ENCODE measurements at places on chromosomes 11 and 22.

- no peak for DNase-seq
These were observed 28.3 kb downstream of the NF2 start for GRCh38 chr22:29631725-29632124.

DNA sequence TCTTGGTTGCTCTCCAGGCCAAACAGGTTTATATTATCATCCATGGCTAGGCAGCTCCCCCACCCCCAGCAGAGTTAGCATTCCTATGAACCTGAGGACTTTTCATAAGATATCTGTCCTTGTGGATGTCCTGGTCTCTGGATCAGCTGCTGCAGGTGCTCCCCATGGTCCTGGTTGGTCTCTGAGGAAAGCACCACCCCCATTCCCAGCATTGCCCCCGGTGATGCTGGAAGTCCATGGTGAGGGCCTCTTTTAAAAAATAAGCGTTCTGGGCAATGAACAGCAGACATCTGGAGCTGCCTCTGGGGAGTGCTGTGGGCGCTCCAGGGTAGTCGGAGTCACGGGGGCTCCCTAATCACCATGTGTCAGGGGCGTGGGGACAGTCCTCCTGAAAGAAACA, 26.6 kb downstream of the DKK3 start:
- no peak for DNase-seq

DNA sequence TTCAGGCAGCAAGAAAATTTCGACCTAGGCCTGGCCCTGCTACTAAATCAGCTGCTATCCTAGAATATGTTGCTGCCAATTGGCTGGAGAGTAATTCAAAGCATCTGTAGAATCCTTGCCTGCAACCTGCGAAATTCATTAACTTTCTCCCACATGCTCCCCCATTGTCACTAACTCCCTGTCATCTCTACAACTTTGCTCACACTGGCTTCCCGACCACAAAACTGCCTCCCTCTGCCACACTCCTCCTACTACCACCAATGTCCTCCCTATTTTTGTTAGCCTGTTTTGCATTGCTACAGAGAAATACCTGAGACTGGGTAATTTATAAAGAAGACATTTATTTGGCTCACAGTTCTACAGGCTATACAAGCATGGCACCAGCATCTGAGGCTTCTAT, 570.6 kb downstream of the INSC start:
- no peak for DNase-seq

- peak; percentile 41 for DNase-seq
These were observed 27.1 kb upstream of the TMA7B start for GRCh38 chr22:39932918-39933649.

- DNase-seq = peak; percentile 84
These were observed 26.4 kb upstream of the CD5 start for GRCh38 chr11:61075891-61076290.

DNA sequence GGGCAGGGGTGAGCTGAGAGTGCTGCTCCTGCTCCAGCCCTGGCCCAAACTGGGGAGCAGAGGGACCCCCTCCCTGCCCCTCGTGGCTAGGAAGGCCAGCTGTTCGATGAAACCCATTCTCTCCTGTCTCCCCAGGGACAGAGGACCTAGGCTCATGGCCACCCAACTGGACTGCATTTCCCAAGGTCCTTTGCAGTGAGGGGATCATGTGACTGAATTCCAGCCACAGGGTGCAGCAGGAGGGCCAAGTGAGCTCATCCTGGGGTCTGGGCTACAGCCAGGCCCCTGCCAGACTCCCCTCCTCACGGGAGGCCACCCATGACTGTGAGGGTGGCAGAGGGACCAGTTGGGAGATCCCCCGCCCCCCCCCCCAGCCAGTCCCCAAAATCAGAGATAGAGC, 777.6 kb downstream of the TBC1D22A start:
- DNase-seq = no peak

DNA sequence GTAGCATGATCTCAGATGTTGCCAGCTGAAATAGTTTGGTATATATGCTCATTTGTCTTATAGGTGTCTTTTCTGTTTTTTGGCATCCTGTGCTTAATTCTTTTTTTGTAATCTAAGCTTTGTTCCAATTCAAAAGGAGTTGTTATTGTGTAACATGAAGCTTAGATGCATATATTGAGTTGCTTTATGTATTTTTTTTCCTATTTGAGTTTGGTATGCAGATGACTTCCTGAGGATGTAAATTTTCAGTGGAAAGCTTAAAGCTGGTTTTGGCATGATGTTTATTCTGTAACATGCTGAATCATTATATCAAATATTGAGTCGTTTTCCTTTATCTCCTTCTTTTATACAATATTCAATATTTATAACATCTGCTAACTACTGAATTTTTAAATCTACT, 69.4 kb downstream of the DDX10 start:
- DNase-seq = no peak

DNA sequence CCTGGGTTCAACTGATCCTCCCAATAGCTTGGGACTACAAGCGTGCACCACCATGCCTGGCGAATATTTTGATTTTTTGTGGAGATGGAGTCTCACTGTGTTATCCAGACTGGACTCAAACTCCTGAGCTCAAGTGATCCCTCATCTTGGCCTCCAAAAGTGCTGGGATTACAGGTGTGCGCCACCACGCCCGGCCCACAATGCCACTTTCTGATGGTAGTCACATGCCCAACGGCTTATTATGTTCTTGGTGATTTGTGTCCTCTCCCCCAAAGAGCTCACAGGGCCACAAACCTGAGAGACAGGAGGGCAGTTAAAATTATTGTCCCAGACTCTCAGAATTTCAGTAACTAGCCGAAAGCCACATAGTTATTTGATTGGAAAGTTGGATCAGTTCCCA, 9.6 kb downstream of the GRIK4 start:
- no peak for DNase-seq

- DNase-seq = no peak
These were observed 1.0 kb upstream of the NPAS4 start for GRCh38 chr11:66419825-66420224.

DNA sequence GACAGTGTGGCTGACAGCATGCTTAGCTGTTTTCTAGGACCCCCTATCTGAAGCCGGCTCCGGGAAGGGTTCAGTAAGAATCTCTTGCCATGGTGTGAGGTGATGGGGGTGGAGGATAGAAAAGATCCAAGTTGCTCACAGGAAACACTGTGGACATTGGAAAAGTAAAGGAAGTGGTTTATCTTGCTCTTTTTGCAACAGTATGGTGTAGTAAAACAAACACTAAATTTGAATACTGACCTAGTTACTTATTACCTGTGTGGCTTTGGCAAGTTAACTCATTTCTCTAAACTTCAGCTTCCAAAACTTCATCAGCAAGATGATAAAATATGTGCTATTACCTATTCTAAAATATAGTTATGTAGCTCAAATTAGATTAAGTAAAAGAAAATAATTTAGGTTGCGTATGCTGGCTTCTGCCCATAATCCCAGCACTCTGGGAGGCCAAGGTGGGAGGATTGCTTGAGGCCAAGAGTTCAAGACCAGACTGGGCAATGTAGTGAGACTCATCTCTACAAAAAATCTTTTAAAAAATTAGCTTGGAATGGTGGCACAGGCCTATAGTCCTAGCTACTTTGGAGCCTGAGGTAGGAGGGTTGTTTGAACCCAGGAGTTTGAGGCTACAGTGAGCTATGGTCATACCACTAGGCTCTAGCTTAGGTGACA, 51.6 kb upstream of the APOA1 start:
- DNase-seq = peak; percentile 66

DNA sequence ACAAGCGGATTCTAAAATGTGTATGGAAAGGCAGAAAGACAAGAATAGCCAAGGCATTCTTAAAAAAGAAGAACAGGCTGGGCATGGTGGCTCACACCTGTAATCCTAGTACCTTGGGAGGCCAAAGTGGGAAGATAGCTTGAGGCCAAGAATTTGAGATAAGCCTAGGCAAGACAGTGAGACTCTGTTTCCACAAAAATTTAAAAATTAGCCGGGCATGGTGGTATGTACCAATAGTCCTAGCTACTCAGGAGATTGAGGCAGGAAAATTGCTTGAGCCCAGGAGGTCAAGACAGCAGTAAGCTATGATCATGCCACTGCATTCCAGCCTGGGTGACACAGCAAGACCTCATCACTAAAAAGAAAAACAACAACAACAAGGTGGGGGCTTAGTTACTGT, 46.0 kb upstream of the PPP2R1B start:
- no peak for DNase-seq

DNA sequence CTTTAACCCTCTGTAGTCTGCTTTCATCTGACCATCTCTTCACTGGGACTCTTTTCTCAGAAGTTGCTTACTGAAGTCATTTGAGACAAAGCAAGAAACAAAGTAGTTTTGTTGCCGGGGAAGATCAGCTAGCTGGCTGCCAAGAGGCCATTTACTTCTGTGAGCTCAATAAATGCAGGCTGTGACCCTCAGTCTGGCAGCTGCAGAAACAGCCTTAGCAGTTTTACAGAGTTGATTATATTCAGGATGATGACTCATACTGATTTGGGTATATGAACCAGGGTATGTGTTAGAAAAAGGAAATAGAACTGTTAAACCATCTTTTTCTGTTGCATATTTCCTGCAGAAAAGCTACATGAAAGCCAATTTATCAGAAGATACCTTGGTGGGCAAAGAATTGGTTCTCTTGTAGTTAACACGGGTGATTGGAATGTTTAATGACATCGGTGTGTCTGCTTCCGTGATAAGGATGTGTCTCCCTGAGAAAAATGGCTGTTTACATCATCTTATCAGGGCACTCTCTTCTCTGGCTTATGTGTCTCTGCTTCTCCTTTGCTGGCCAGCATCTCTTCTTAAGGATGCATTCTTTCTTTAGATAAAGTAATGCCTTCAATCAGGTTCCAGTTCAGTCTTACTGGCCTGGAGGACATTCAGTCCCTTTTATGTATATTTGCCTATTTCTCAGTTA, 18.5 kb downstream of the FIBIN start:
- peak; percentile 28 for DNase-seq

DNA sequence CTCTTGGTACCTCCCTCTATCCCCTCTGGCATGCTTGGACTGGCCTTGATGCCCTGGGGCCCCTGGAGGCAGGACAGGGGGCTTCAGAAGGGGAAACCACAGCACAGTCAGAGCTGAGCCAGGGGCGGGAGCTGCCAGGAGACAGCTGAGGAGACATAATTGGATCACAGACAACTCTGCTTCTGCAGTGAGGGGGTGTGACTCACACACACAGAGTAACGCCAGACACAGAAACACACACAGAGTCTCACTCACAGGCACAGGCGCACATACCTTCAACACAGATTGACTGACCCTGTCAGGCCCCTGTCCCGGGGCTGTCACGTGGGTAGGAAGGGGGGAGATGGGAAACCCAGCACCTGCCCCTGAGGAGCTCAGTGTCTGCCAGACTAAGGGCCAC, 20.6 kb downstream of the STARD10 start:
- DNase-seq = peak; percentile 76

DNA sequence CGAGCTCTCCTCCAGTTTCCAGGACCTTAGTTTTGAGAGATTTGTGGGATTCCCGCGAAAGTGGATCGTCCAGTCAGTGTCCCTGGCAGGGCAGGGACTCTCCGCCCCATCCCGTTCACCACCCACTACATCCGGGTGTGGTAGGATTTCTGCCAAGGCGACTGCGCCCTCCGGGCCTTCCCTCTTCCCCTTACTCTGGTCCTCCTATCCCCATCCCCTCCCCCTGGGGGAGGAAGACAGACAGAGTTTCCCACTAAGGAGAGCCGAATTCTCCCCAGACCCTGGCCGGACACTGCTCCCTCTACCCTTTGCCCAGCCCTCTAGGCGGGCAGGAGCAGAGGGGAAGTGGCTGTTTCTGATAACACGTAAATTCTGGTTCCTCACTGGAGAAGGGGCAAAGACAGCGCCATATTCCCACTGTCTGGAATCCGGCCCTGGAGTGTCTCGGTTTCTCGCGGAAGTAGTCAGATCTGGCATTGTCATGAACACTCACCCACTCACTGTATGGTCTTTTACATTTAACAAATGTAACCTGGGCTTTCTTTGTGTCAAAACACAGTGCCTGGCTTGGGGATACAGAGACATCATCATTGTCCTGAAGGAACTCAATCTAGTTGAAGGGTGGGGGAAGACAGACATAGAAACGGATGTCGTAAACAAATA, 1.1 kb upstream of the NECTIN1 start:
- DNase-seq = peak; percentile 46

- DNase-seq = no peak
These were observed 129.6 kb downstream of the BARX2 start for GRCh38 chr11:129505266-129505665.

- no peak for DNase-seq
These were observed 6.5 kb downstream of the MN1 start for GRCh38 chr22:27795053-27795452.

GRCh38 chr11:66338276-66339161, 2.3 kb upstream of the RIN1 start:
- no peak for DNase-seq

DNA sequence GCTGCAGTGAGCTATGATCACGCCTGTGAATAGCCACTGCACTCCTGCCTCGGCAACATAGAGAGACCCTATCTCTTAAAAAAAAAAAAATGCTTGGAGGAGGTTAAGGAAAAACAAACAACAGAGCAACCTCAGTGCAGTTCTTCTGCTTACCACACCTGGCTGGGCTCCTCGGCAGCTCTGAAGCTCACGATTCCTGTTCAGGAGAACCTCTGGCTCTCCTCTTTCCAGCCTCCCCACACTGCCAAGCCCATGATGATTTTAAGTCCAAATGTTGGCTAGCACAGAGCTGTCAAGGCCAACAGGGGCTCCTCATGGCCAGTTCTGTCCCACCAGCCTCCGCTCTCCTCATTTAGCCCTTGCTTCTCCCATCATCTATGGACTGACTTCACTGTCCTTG, 69.7 kb upstream of the ARFGAP3 start:
- DNase-seq = no peak

All from kidney tubule cell (primary cell).